ENCODE measurements at places on chromosomes 2 and 18.

DNA sequence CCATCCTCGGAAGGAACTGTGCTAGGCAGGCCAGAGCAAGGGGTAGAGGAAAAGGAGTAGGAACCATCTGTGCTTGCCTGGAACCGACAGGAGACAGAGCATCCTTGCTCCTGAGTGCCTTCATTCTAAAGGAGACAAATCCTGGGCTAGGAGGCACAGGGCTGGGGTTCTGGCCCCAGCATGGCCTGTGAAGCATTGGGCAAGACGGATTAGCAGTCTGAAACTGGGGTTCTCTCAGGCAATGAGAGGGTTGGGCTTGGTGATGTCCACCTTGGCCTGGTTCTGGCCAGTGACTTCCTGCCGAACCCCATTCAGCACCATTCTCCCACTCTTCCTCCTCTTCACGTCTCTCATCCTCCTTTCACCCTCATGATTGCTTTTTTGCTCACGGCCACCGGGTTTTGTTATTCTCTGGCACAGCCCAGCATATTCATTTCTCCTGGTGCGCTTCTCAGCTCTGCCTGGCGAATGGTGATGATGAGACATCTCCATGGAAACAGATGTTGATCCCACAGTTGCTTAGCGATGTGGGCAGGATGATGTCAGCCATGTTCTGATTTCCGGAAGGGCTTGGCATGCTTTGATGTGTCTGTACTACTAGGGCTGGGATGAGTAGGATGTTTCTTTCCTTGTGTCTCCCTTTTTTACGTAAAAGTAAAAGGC, 127.7 kb downstream of the CAPN13 start:
- no peak for DNase-seq

DNA sequence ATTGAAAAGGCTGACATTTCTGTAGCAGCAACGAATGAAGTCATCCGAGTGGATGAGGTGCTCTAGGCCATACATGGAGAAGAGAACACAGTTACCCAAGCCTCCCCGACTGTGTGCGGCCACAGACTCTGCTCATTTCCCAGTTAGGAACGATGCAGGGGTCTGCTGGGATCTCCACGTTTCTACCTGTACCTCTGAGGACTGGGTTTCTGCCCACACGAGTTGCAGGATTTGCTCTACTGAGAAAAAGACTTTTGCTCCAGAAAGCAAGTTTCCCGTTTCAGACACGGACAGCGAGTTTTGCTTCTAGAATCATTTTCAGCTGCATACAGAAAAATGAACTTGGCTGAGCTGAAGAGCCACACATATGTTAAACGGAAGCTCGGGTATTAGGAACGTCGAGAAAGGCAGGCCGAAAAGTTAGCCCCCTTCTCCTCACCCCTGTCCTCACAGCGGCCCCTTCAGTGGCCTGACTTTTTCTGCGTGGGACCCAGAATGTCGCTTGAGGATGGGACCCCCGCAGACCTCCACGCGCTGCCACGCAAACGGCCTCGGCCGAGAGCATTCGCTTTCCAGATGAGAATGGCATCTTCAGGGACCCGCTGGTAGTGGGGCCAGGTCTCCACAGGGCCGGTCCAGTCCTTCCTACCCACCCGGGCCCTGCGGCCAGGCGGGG, 582 bp upstream of the RAB31 start:
- no peak for DNase-seq

DNA sequence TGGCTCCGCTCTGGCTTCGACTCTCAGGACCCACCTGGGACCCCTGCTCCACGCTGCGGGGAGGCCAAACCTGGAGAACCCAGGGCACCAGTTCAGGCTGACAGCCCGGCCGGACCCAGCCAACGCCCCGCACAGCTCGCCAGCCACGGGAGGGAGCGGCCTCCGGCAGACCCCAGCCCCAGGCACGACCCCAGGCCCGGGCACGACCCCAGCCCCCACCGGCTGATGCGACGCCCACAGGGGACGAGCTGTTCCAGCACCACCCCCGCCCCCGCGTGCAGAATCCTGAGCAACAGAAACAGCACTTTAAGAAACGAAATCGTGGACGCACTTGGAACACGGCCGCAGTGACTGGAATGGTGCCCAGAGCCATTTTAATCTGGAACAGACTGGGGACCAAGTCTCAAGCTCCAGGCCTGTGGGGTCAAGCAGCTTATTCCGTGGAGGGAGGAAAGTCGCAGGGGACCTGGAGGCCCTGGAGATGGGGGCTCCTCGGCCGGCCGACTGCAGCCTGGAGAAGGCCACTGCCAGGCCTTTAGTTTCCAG, 74.2 kb downstream of the MBP start:
- no peak for DNase-seq

- no peak for DNase-seq
Observed at GRCh38 chr18:62744076-62744968, 29.0 kb downstream of the PHLPP1 start.

DNA sequence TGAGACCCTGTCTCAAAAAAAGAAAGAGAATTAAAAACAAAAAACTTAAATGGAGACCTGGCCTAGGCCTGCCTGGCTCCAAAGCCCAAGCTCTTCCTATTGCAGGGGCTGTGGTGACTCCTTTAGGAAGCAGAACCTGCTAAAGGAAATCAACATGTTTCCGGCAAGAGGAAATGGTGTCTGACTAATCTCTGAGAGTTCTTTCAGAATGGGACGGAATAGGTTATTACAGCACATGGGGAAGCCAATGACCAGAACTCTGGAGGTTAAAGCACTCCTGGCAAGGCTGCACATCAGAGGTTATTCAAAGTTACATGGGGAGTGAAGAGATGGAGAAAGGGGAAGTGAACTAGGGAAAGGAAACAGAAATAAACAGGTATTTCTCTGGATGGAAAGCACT, 21.4 kb downstream of the KIF3C start:
- peak; percentile 80 for DNase-seq

DNA sequence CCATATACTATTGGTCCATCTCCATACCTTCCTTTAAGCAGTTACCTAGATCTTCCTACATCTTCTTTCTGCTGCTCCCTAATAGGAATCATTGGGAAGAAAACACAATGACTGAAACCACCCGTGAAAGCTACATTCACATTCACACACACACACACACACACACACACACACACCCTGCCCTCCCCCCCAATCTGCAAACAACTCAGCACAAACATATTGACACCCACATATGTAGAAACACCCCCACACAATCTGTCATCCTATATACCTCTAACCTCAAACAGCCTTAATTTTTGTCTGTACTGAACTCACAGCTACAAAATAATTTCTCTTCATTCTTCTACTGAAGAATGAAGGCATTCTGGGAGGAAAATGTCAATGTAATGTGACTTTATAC, 63.8 kb downstream of the KLF7 start:
- DNase-seq, result no peak

DNA sequence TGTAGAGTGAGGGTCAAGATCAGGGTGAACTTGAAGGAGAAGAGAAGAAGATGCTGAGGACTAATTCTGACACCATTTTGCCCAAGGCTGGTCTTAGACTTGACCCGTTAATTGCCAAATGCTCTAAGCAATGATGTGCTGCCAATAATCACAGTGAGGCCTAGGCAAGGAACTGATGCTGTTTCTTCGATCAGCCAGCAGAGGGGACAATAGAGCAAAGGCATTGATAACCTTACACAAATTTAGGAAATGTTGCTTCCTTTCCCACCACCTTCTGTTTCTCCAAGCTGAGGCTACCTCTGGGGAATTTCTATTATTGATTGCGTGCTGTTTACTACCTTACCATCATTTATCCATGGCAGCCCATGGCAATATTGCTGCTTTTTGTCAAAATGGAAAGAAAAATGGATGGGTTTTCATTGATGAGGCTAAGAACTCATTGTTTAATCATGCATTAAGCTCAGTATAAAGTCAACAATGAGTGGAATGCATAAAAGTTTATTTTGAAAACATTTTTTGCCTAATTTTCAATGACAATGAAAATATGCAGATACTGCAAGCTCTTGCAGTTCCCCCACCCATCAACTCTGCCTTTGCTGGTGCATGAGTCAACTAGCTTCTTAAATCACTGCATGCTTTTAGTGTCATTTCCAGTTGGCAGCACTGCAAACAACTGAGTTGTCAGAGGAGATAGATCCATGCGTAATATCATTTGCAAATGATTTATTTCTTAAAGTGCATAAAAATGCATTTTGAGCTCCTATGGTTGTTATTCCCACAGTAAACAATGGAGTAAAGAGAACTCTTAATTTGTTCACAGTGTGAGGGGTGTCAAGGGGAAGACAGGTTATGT, 116.4 kb upstream of the NYAP2 start:
- DNase-seq, result peak; percentile 42

- no peak for DNase-seq
Observed at GRCh38 chr18:46212398-46212797, 108.2 kb downstream of the HAUS1 start.

DNA sequence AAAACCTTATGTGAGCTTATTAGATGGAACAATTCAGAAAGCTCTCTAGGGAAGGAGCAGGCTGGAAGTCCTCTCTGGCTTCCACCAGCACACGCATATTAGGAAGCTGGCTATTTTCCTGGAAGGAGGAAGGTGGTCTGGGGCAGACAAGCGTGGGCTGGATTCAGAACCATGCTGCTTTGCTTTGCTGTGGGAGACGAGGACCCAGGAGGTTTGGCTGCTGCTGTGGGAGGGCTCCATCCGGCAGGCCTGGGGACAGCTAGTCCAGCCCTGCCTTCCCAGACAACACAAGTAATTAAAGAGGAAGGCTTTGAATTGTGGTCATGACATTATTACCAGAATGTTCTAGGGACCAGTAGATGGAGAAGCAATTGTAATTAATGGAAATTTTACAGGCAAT, 238.8 kb upstream of the MYT1L start:
- DNase-seq, result no peak

GRCh38 chr2:131036269-131036668, 57.0 kb downstream of the FAM168B start:
- no peak for DNase-seq

GRCh38 chr2:227153758-227154486, 10.1 kb downstream of the COL4A4 start:
- no peak for DNase-seq

DNA sequence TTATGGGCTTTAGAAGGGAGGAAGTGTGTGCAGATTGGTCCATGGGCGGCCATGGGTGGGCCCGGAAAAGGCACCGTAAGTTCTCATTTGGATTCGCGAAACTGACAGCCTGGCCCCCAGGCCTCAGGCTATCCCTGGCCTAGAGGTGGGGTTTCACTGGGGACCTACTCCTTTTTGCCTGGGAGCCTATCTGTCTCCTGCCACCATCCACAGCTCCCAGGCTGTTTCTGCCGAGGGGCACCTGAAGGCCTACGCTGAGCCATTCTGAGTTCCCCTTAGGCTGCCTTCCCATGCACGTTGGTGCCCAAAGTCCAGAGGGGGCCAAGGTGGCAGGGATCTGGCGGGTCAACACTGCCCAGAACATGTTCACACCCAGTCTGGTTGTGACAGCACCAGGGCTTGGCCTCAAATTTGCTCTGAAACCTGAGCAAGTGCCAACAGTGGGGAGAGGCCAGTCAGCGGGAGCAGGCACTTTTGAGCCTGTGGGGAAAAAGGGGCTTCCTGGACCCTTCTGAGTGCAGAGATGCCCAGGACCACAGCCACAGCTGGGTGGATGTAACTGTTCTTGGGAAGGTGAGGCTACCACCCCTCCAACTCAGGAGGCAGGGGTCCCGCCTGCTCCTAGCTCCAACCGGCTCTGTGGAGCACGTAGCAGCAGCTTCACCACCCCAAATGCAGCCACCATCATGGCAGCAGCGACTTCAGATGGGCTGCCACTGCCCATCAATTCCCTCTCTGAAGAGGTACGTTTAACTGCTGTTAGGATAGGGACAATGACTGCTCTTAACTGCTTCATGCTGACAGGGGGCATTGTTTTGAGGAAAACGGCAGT, 73.6 kb upstream of the ZNF804A start:
- no peak for DNase-seq

- no peak for DNase-seq
Observed at GRCh38 chr2:229129738-229130371, 141.2 kb downstream of the PID1 start.

GRCh38 chr2:175003875-175004729, 1.1 kb downstream of the CHN1 start:
- DNase-seq, result peak; percentile 12

DNA sequence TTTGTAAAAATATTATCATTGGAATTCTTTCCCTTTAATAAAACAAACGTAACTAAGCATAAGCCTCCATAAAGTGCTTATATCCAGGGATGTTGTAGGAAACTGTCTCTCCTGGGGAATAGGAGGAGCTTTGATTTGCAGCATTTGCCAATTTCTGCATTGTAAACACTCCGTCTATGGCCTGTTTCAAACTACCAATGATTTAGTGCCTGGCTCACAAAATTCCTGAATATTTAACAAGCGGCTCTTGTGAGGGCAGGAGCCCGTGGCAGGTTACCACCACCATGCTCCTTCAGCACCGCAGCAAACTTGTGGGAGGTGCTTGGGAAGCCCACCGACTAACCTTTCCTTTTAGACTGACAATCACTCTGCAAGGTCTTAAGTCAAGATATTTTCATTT, 520.3 kb downstream of the SOX11 start:
- DNase-seq, result no peak

- DNase-seq, result peak; percentile 48
Observed at GRCh38 chr18:68991286-68991685, 193.4 kb downstream of the CCDC102B start.

GRCh38 chr2:73063909-73064875, 7.3 kb downstream of the SFXN5 start:
- no peak for DNase-seq

DNA sequence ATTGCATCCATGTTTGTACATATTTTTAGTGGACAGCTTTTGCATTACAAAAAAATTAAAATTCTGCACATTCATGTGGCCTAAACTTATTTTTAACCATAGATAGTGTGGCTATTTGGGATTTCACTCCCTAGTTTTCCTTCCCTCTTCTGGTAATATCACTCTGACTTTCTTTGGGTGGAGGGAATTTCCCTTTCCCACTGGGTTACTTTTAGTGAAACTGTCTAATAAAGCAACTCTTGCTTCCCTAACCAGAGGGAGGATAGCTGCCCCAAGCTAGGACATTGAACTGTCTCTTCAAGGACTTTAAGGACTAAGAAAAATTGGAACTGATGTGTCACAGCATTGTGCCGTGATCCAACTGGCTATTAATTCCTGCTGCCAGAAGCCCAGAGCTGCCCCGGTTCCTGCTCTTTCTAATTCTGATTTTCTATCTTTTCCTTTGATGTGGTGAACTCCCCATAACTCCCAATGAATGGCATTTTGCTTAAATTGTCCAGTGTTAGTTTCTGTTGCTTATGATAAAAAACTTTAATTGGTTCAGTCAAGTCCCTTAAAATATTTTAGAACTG, 20.0 kb upstream of the EFR3B start:
- no peak for DNase-seq

- peak; percentile 60 for DNase-seq
Observed at GRCh38 chr2:100606726-100607343, 44.0 kb downstream of the PDCL3 start.

DNA sequence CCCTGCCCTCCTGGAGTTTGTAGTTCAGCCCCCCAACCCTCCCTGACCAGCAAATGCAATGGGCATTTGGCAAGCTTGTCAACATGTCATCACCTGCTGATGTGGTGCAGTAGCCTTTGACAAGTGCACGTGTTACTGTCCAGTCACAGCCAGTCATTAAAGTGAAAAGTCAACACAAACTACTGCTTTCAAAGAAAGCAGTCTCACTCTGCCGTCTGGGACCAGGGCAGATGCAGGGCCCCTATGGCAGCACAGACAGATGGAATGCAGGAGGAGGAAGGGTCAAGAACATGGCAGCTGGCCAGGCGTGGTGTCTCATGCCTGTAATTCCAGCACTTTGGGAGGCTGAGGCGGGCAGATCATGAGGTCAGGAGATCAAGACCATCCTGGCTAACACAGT, 222.4 kb upstream of the OSR1 start:
- DNase-seq, result no peak

All from NB4 (cell line).